ENCODE measurements at places on chromosomes 3 and 15.
A peak's percentile ranks its signal among the peaks of the same experiment; 100 is the strongest.

DNA sequence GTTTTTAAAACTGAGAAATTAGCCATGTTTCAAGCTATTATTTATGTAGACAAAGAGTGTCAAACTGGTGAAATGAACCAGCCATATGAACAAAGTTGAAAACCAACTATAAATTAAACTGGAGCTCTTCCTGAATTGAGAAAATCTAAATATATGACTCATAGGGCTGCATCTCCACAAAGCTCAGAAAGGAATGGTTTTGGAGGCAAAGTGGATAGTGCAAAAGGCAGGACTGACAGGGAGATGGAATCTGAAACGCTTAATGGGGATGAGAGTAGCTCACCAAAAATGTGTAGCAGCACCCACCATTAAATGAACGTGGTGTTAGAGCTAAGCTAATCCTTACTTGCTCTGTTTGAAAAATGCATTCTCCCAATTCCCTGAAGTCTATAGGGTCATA lies 1066.0 kb downstream of the AGBL1 start:
- no peak for DNase-seq

DNA sequence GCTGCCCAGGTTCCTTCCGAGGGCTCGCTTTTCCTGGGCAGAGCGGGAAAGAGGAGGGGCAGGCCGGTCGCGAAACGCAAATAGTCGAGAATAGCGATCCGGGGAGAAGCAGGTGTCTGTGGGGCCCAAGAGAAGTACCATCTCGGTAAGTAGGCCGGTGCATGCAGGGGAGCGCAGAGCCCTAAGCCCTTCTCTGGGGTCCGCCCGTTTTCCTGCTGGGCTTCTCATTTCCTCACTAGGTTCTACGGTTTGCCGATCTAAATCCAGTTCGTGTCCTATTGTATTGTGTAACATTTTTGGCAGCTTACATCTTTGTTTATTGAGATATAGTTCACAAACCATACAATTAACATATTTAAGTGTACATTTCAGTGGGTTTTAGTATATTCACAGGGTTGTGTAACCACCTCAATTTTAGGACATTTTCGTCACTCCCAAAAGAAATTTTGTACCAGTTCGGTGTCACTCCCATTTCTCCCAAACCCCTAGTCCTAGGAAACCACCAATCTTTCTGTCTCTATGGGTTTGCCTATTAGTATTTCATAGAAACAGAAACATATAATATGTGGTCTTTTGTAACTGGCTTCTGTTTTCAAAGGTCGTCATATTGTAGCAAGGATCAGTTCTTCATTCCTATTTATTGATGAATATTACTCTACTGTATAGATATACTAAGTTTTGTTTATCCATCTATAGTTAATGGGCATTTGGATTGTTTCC lies 6.8 kb upstream of the TRIM69 start:
- no peak for DNase-seq

- no peak for DNase-seq
Observed at GRCh38 chr15:77507911-77508310, 87.2 kb downstream of the HMG20A start.

GRCh38 chr3:100033903-100034471 lies 80.3 kb downstream of the FILIP1L start:
- DNase-seq, result no peak

DNA sequence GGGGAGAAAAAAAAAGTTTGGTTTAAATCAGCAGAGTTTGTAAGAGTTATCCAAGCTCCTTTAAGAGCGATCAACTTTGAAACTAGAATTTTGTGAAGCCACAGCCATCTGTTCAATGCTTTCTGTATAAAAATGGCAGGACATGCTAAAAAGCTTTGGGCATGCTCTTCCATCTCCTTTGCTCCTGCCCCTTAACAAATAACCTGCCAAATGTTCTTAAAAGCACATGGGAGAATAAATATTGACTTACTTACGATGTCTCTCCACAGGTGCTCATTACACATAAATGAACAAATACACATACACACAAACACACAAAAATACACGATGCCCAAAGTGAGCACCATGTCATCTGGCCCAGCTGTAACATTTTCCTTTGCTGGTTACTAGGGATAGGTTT lies 211.8 kb upstream of the DPH6 start:
- no peak for DNase-seq

DNA sequence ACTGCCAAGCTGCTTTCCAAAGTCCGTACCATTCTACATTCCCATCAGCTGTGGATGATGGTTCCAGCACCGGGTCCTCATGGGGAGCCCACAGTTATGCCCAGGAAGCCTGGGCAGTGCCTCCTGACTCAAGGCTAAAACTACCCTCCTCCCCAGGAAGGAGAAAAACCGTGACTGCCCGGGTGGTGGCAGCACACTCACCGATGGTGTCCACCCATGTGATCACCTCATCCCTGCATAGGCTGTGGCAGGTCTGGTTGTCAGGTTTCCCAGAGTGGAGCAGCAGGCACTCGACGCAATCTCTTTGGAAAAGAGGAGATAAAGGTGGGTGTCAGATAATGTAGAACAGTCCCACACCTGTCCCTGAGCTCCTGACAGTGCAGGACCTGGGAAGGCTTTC lies 38.6 kb downstream of the UMPS start:
- peak; percentile 65 for DNase-seq

GRCh38 chr15:23877502-23878412 lies 190.7 kb upstream of the NDN start:
- DNase-seq, result peak; percentile 7

- DNase-seq, result no peak
Observed at GRCh38 chr15:65079580-65079979, 3.0 kb downstream of the KBTBD13 start.

- no peak for DNase-seq
Observed at GRCh38 chr3:107681396-107681795, 158.6 kb downstream of the BBX start.

- DNase-seq, result no peak
Observed at GRCh38 chr15:41689834-41690233, 29.6 kb downstream of the MGA start.

DNA sequence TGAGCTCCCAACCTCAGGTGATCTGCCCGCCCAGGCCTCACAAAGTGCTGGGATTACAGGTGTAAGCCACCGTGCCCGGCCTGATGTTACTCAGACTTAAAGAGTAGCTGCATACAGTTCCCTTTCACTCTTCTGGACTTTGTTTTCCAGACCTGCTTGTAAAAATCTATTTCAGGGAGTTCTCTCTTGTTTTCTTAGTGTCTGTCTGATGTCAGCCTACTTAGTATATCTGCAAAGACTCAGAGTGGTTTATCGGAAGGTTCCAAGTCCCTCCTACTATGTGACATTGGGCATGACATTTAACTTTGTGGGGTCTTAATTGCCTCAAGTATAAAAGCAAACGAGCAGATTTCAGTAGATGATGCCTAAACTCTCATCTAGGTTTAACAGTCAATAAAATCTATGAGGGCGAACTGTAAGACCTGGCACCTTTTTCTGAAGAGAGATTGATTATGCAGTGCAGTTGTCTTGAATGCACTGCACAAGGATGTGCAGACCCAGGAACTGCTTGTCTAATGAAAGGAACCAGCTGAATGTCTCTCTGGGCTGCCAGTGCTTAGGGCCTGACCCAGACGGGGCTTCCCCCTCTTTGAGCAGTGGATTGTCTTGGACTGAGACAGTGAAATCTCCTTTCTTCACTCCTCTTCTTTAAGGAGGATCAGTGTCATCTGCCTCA lies 301.4 kb downstream of the PTPRG start:
- no peak for DNase-seq

GRCh38 chr3:51921081-51921578 lies 18.0 kb upstream of the IQCF1 start:
- DNase-seq, result no peak

- peak; percentile 55 for DNase-seq
Observed at GRCh38 chr15:74036271-74037170, 42.0 kb downstream of the PML start.

DNA sequence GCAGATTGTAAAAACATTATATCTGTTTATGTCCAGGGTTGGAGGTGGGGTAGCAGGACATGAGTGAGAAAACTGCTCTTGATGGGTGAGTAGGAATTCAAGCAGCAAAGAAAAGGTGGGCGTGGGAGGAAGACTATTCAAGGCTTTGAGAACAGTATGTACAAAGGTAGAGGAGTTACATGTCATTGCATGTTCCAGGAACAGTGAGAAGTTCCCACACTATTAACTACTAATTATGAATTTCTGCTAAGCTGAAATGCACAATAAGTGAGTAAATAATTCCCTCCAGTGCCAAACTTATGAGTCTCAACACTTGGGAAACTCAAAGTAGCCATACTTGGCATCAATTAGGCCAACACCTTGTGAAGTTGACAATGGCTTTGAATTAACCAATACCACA lies 80.1 kb downstream of the SRGAP3 start:
- peak; percentile 55 for DNase-seq

DNA sequence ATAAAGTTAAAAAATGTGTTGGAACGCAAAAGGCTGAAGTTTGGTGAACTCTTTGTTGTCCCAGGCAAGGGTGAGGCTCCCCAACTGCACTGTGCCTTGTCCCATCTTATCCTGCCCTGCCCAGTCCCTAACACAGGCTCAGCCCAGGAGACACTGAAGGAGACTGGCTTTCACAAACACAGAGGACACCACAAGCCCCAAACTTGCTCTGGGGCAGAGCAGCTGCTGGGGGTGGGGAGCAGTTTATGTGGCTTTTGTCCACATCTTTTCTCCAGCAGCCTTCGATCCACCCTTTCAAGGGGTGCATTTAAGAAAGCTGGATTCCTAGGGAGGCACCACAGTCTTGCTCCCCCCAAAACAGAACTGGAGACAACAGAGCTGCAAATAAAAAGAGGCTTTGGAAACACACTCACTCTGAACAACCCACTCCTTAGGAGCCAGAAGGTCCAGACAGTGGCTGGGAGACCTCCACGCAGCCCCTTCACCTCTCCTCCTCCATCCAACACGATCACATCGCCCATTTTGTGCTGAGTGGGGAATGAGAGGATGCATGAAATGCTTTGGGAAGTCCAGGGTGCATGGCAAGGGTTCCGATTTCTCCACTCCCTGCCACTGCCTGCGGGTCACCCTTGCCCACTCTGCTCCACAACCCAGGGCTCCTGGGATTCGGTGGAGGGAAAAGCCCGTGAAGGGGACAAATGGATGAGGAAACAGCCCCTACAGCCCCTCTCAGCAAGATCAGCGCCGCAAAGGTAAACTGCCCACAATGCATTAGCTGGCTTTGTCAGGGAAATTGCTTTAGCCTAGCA lies 260.5 kb upstream of the TLE3 start:
- DNase-seq, result no peak

GRCh38 chr3:69647511-69648110 lies 91.7 kb upstream of the MITF start:
- DNase-seq, result no peak

- DNase-seq, result no peak
Observed at GRCh38 chr15:65300924-65301441, 3.5 kb upstream of the RNU5B-1 start.

DNA sequence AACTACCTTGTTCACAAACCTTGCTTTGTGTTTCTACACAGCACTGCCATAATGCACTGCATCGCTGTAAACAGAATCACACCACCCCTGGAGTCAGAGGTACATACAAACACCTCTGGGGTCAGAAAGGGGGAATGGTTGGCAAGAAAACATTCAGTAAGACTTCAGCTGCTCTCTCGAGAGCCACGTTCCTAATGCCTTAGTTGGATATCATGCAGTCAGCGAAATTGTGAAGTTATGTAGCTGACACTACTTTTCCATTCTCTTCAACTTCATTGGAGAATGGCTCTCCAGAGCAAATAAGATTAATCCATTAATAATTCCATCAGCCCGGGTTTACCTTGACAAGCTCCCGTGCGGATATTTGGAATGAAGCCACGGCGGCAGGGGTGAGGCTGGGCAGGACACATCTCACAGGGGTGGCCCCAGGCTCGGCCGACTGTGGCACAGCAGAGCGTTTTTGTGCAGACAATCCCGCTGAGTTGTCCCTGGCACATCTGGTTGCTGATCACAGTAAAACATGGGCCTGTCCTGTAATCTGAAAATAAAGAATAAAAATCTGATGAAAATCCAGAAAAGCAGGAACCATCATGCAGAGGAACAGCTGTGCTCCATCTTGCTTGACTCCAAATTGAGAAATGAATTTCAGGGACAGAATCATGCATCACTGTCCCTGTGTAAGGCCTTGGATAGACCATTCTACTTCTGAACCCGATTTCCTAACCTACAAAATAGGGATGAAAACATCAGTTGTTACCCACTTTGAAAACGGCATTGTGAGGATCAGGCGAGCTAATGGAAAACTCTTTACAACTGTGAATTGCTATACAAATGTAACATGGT lies 108.0 kb downstream of the FBN1 start:
- no peak for DNase-seq

DNA sequence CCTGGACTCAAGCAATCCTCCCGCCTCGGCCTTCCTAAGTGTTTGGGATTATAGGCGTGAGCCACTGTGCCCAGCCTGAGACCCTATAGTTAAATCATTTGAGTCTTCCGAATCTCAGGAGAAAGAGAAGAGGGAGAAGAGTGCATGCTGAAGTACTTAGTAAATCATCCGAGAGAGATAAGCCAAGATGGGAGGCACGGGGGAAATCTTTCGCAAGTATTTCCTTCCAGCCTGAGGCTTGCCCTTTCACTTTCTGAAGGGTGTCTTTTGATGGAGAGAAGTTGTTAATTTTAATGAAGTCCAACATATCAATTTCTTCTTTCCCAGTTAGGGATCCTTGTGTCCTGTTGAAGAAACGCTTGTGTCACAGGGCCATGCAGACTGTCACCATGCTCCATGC lies 97.1 kb upstream of the SLC6A6 start:
- DNase-seq, result no peak

- no peak for DNase-seq
Observed at GRCh38 chr3:67377299-67377698, 277.1 kb downstream of the SUCLG2 start.

GRCh38 chr3:133970916-133971315 lies 58.8 kb downstream of the SLCO2A1 start:
- no peak for DNase-seq

- DNase-seq, result no peak
Observed at GRCh38 chr3:53196575-53197407, 35.8 kb downstream of the PRKCD start.

DNA sequence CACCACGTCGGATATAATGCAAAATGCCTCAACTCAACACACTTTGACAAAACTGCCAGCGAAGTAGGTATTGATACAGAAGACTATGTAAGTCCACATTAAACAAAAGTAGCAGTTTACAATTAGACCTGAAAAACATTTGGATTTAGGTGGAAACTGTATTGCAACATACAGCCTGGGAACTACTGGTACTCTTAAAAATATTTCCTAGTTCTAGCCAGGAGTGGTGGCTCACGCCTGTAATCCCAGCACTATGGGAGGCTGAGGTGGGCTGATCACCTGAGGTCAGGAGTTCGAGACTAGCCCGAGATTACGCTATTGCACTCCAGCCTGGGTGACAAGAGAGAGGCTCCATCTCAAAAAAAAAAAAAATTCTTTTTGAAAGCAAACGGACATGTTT lies 246.2 kb downstream of the ZBTB20 start:
- no peak for DNase-seq

GRCh38 chr3:40718681-40719080 lies 193.9 kb downstream of the ZNF621 start:
- no peak for DNase-seq

DNA sequence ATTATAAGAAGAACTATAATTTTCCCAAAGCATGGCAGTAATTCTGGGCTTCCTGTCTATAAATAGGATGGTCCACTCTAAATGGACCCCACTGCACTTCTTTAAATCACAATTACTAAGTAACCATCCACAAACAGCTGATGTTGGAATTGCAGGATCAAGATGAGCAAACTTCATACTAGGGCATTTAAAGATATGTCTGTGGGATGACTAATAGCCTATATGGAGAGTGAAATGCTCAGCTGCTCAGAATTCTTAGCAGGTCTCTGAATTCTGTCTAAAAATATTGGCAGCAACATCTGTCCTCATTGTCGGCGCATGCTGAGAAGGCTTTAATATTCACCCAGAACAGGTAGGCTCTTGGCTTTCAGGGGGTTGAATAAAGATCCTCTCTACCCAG lies 140.4 kb downstream of the SATB1 start:
- DNase-seq, result no peak
